ENCODE measurements at places on chromosomes 3 and 15.

DNA sequence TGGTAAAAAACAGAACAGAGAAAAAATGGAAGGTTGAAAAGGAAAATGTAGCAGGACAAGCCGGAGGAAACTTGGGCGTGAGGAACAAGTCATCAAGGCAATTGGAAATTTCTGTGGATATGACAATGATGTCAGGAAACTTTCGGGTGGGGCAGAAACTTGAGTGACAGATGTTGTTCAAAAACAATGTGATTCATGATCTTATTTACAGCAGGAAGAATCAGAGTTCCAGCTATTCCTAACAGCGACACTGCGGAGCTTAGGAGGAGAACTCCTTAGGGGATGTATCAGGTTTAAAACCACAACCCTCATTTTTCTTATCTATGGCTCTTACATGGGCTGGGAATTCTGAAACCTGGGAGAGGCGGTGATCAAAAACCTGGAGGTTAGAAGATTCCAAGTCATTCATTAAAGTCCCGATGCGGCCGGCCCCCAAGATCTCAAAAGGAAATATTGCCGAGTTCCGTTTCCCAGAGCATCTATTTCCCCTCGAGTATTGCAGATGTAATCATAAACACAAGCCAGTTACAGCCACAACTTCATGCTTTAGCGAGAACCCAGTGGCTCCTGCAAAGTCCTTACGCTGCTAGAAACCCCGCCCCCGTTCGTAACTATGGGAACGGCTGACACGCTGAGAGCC lies 659 bp upstream of the ARRDC4 start:
- no peak for DNase-seq

GRCh38 chr3:31522152-31522551 lies 10.6 kb upstream of the STT3B start:
- peak; percentile 52 for DNase-seq

GRCh38 chr15:75750261-75751050 lies 37.8 kb upstream of the CSPG4 start:
- no peak for DNase-seq

GRCh38 chr15:79572691-79573404 lies 140.7 kb downstream of the MINAR1 start:
- DNase-seq = no peak

- DNase-seq = no peak
Measured at GRCh38 chr3:33318710-33319380, 41.6 kb downstream of the FBXL2 start.

DNA sequence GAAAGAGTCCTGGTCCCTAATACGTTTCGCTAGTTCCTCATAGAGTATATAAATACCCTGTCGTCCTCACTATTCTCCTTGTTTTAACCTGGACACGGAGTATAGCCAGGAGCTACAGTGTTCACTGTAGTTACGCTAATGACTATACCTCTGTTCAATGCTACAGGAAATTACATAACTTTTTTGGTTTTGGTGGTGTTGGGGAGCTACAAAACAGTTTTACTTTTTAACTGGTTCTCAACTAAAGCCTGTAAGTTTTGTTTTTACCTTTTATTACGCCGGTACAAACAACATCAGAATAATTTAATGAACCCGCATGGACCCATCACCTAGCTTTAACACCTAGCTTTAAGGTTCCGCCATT lies 1.5 kb downstream of the LMLN start:
- DNase-seq = no peak

GRCh38 chr3:118380576-118380975 lies 654.1 kb downstream of the IGSF11 start:
- no peak for DNase-seq

DNA sequence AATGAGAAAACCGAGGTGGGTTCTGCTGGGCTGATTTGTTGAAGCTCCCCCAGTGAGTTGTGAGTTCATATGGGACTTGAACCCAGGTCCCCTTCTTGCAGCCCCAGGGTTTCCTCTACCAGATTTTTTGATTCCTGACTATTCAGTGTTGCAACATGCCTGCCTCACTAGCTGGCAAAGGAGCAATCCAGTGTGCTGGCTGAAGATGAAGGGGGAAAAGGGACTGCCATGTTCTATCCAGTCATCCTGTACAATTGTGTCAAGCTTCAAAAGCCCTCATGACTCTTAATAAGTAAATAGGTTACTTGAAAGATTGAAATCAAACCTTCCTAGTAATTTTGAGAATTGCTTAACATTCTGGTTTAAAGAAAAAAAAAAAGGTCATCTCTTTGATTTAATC lies 211.5 kb upstream of the TP63 start:
- no peak for DNase-seq

- DNase-seq = no peak
Measured at GRCh38 chr3:161093895-161094294, 11.3 kb downstream of the B3GALNT1 start.

DNA sequence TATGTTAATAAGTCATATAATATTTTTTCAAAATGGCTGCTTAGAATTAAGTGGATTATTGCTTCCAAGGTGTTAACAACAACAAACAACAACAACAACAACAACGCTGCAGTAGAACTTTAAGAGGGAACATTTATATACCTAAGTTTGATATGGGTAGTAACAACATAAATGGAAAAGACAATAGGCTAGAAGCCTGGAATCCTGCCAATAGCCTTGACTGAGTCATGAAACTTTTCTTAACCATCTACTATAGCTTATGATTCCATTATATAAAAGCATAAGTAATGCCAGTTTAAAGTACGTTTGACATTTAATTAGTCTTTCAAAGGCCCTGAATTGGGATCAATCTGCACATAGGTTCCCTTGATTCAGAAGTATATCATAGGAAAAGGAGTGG lies 31.2 kb downstream of the SATB1 start:
- DNase-seq = no peak

DNA sequence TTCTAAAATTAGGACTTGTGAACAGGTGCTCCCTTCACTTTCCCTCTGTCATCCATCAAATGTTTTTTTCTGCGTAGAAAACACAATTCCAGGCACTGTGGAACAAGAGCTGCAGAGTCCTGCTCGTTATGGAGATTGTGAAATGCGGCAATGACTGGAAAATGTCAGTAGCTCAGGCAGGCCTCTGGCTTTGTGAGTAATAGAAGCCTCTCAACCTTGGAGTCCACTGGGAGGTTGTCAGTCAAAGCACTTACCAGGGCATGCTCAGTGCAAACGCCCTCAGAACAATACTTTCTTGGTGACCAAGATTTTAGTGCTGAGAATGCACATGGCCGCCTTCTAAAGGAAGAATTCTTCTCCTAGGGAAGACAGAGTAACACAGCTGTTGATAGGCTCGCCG lies 26.7 kb upstream of the MED12L start:
- DNase-seq = no peak

GRCh38 chr3:81622395-81622794 lies 139.1 kb downstream of the GBE1 start:
- no peak for DNase-seq

DNA sequence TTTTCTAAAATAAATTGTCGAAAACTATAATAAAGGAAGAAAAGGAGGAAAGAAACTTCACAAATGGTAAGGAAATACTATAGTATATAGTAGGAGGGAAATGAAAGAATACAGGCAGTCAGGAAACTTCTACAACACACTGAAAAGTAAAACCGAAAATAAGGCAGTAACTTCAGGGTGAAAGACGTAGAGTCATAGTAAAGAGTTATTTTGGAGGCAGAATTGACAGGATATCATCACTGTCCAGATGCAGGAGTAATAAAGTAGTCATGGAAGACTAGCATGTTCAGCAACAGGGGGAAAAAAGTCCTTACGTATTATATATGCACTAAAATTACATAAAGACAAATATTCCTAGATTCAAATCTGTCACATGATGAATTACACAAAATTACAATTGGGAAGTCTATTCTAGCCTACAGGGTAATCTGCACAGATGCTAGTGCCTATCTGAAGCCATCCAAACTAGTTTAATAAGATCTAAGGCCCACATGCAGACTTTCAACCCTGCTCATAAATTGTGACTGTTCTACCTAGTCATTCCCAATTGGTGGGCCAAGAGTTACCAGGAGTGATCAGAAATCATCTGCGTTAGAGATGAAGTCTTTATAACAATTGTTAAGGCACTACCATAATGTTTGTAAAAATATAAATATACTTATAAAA lies 14.0 kb downstream of the VPS13C start:
- DNase-seq = no peak

- DNase-seq = no peak
Measured at GRCh38 chr3:48633743-48634142, 1.5 kb downstream of the SLC26A6 start.

DNA sequence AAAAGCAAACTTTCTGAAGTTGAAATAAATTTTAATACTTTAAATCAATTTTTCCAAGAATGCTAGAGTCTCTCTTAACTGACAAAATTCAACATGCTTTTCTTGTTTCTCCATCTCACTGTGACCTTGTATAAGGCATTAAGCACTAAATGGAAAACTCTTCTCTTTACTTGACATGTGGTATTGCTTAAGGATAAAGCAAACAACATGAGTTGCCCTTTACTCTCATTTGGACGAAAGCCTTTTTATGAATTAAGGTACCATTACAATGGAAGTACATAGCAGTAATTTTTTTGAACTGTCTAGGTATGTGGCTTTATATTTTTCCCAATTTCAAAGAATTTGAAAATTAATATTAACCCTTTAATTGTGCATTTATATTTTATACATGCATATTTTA lies 1.4 kb downstream of the STRIT1 start:
- DNase-seq = no peak

GRCh38 chr3:8540456-8540855 lies 38.8 kb downstream of the LMCD1 start:
- no peak for DNase-seq

DNA sequence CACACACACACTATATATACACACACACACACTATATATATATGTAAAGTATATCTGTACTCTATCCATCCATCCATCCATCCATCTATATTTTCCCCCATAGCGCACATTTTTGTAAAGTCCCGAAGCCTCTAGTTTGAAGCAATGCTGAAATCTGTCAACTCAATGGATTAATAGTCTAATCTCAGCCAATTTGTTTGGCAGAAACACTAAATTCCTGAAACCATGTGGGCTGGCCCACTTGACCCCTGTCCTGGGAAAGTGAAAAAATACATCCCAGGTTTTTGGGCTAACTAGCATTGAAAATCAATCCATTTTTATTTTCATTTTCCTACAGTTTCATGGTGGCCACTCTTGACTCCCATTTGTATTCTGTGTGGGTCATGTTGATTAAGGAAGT lies 166.7 kb downstream of the SLCO3A1 start:
- DNase-seq = no peak

DNA sequence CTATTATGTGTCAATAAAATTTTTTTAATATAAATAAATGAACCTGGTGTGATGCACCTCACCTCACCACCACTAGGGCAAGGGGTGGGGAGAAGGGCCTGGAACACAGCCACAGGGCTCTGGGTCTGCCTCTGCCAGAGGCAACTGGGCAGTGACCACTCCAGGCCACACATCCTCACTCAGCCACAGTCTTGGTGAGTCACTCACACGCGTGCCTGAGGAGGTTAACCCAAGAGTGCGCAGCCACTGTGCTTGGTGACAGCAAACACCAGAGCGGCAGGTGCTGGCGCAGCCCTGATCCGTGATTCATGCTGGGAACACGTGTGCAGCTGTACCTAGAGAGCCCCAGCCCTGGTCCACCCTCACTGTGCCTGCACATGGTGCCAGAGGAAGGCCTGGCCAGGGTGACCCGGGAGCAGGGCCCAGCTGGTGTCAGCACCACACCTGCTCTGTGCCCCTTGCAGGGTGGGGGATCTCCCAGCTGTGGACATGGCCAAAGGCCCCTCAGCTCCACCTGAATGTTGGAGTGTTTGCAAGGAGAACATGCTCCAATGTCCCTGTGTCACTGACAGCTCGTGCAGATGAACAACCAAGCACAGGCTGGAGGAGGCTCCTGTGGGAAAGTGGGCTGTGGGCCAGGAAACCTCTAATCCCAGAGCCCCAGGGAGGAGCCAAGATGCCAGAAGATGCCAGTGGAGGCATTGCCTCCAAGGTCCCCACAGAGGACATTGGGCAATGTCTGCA lies 2.1 kb downstream of the SLC41A3 start:
- peak; percentile 41 for DNase-seq

DNA sequence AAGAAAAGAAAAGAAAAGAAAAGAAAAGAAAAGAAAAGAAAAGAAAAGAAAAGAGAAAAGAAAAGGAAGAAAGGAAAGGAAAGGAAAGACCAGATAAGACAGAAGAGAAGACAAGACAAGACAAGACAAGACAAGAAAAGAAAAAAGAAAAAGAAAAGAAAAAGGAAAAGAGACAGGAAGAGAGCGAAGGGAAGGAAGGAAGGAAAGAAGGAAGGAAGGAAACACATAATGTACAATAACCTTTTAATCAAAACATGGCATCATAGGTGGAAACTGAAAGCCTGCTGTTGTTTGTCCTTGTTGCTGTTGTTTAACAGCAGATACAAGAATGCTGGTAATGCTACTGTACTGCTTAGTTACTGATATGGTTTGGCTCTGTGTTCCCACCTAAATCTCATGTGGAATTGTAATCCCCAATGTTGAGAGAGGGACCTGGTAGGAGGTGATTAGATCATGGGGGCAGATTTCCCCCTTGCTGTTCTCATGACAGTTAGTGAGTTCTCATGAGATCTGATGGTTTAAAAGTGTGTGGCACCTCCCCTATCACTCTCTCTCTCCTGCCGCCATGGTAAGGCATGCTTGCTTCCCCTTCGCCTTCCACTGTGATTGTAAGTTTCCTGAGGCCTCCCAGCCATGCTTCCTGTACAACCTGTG lies 67.3 kb downstream of the MCF2L2 start:
- DNase-seq = no peak

GRCh38 chr3:48642605-48643004 lies 7.3 kb upstream of the SLC26A6 start:
- no peak for DNase-seq

- DNase-seq = no peak
Measured at GRCh38 chr3:189944285-189945145, 176.2 kb downstream of the P3H2 start.

DNA sequence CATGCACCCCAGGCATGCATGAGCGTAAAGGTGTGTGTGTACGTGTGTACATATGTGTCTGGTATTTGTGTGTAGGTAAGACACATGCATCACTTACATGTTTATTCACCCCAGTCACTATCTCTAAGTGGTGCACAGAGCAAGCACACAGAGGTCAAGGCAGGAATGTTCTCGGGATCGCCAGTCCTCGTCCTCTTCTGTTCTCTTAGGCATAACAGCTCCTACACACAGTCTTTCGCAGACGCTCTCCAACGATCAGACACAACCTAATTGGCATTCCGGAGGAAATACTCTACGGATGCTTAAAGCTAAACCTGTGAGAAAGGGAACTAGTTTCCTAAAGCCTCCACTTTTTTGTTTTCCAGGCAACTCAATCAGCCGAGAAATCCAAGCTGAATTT lies 95.9 kb downstream of the ADAMTS17 start:
- no peak for DNase-seq

GRCh38 chr15:83935774-83936173 lies 281.9 kb downstream of the ADAMTSL3 start:
- no peak for DNase-seq

- DNase-seq = no peak
Measured at GRCh38 chr3:138203938-138204337, 16.8 kb downstream of the ARMC8 start.
